ENCODE measurements at places on chromosomes 6 and 20. TPM values are rescaled to one million over a fixed set of nuclear protein-coding genes. Genes with fewer than 3 reads are reported as not detected.

HRH3 gene
- total RNA-seq, result not detected

- no peak for DNase-seq
These were observed 35.7 kb downstream of the CITED2 start for GRCh38 chr6:139338795-139339194.

DNA sequence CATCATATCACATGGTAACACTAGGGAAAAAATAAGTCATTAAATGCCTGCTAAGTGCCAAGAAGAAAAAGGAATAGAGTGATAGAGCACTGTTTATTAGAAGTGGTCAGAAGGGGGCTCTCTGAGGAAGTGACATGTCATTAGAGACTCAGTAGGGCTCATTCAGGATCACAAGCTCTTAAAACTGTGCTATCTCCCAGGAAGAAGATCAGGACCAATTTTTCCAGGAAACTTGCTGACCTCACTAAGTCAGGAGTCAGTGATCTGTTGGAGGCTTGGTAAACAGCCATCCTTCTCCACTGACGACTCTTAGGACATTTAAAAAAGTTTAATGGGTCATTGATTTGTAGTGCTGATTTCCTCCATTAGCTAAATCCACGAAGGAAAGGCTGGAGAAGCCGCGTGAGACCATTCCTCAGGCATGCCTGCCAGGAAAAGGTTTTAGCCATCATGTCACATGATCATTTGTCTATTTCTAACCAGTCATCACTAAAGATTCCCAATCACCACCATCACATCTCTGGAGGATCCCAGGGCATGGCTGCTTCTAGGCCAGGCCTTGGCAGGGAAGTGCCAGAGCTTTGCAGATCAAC lies 5.9 kb upstream of the PTPN1 start:
- no peak for DNase-seq

DNA sequence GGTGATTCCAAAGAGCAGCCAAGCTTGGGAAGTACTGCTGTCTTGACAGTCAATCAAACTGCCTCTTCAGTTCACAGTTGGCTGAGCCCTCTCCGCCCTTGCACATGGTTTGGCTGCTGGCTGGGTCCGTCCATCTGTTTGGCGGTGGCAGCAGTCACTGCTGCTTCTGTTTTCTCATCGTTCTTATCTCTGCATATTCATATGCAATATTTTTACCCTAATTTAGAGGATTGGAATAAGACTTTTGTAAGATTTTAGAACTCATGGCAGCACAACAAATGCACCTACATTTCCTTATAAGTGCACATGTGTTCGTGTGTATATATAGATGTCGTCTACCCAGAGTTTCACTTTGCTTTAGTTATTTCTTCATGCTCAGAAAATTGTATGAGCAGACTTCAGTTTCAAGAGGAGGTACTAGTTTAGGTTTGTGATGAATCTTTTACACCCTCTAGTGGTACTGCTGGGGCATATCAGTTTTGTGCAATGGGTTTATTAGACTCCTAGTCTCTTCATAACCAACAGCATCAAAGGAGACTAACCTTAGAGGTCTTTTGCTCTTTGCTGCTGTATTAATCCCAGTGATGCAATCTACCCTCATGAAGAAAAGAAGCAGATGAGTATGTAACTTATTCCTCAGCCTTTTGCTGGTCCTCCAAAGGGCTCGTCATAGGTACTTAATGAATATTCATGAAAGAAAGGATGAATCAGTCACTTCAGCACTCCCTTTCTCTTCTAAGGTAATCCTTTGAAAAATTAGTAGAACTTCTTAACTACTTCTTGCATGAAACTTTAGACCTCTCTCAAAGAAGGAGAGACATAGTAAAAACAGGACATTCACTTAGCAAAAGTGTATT lies 44.3 kb downstream of the KHDC1L start:
- no peak for DNase-seq

- no peak for DNase-seq
These were observed 47.8 kb upstream of the NRSN1 start for GRCh38 chr6:24078200-24078599.

All from activated T-cell treated with anti-CD3 and anti-CD28 coated beads, Interleukin-2, amount 50 U/mL, for 4 hours (primary cell).